Dermis blood vessel endothelial cell (primary cell): ENCODE measurements at places on chromosomes 5 and 9. TPM values are rescaled to one million over a fixed set of nuclear protein-coding genes. Genes with fewer than 3 reads are reported as not detected.

- DNase-seq: no peak
Observed at GRCh38 chr5:150305095-150305494, 2.4 kb upstream of the ARSI start.

- no peak for DNase-seq
Observed at GRCh38 chr9:127502706-127503378, 51.5 kb downstream of the LRSAM1 start.

The PCDHGA12 gene
- 4.1 and 4.6 TPM in 2 replicates for total RNA-seq

The IL4 gene
- total RNA-seq: not detected in 2 replicates

DNA sequence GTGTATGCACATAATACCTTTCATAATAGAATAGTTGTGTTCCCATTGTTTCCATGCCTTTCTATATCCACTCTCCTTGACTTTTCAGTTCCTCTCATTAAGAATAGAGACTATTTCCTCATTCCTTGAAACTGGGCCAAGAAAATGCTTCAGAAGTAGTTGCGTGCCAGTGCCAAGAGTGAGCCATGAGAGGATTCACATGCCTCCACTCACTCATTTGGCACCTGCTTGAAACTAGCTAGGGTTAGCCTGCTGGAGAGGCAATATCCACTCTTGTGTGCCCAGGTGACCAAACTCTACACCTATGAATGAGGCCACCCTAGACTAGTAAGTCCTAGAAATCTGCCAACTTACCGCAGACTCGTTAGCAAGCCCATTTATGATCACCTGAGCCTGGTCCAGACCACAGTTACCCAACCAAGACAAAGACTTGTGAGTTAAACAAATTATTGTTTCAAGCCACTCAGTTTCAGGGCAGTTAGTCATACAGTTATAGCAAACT lies 276.3 kb downstream of the EPB41L4A start:
- peak; percentile 87 for DNase-seq

- DNase-seq: no peak
Observed at GRCh38 chr5:78471896-78472295, 111.5 kb downstream of the SCAMP1 start.

The PCDHB12 gene
- 0.47 and 0.68 TPM in 2 replicates for total RNA-seq

GRCh38 chr5:1041225-1042143 lies 32.9 kb downstream of the NKD2 start:
- DNase-seq: no peak

The SPAAR gene
- 3.2 and 3.8 TPM in 2 replicates for total RNA-seq

- DNase-seq: no peak
Observed at GRCh38 chr5:150121448-150122157, 34.0 kb downstream of the PDGFRB start.

DNA sequence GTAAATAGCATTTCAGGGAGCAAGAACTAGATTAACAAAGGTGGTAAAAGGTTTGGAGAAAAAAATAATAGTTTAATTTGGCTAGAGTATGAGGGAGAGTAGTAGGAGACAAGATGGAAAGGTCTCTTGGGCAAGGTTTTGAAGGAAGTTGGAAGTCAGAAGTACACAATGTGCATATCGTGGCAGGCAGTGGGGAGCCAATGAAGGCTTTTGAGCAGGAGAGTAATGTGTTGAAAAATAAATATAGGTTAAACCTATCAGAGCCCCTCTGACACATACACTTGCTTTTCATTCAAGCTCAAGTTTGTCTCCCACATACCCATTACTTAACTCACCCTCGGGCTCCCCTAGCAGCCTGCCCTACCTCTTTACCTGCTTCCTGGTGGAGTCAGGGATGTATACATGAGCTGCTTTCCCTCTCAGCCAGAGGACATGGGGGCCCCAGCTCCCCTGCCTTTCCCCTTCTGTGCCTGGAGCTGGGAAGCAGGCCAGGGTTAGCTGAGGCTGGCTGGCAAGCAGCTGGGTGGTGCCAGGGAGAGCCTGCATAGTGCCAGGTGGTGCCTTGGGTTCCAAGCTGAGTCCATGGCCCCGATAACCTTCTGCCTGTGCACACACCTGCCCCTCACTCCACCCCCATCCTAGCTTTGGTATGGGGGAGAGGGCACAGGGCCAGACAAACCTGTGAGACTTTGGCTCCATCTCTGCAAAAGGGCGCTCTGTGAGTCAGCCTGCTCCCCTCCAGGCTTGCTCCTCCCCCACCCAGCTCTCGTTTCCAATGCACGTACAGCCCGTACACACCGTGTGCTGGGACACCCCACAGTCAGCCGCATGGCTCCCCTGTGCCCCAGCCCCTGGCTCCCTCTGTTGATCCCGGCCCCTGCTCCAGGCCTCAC lies at the start of gene CA9:
CA9 (plus strand) TSS at position 797 of the 893 bp plus-strand sequence; CDS start at position 829, 32 bp downstream.
- no peak for DNase-seq

DNA sequence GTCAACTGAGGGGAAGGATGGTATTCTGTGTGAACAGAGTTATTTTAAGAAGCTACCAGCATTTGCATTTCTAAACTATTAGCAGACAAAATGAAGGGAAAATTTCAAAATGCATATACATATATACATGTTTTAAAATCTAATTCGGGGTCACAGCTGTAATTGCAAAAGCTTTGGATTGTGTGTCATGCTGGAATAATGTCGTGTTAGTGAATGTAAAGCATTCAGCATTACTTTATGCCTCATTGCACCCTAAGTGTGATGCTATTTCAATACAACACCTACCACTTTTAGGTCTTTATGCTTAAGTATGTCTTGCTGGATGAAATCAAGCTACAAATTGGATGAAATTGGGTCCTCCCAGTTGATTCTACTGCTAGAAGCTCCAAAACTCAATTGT lies 687.6 kb upstream of the MEF2C start:
- DNase-seq: no peak

DNA sequence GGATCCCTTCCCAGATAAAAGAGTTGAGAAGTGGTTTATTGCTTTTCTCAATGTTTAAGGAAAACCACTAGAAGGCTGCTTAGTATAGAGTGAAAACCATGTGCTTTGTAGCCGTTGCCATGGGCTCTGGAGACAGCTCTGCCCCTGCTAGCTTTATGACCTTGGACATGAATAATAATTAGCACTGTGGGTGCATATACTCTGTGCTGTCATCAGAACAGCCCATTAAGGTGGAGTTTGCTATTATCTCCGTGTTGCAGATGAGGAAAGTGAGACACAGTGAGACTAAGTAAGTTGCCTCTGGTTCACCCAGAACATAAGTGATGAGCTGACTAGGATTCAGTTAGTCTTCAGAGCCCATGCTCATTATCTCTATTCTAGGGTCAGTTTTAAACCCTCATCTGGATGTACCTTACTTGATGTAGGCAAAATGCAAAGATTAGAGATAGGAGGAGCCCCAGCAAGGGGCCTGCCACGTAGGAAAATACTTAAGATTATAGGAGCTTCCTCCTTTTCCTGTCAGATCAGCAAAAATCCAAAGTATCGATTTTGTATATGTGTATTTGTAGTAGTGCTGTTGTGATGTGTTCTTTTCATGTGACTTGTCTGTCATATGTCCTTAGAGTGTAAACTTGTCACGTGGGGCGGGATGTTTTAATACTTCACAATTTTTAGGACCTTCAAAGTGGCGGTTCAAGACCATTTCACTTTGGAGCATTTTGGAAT lies 102.5 kb downstream of the TLE4 start:
- DNase-seq: no peak

DNA sequence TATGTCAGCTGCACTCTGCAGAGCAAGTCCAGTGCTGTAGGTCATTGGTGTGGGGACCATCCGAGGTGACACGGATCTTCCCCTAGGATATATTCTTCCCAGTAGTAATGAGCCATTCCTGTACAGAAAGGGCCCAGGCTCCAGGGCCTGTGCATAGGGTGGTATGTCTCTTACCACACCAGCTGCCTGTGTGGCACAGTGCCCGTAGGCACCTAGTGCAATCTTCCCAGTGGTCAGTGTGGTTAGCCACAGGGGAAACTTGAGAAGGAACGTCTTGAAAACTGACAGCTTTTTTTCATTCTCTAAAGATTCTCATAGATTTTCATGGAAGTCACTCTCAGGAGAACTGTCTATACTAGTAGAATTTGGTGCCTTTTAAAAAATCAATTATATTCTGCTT lies 39.8 kb downstream of the CYSTM1 start:
- DNase-seq: no peak

DNA sequence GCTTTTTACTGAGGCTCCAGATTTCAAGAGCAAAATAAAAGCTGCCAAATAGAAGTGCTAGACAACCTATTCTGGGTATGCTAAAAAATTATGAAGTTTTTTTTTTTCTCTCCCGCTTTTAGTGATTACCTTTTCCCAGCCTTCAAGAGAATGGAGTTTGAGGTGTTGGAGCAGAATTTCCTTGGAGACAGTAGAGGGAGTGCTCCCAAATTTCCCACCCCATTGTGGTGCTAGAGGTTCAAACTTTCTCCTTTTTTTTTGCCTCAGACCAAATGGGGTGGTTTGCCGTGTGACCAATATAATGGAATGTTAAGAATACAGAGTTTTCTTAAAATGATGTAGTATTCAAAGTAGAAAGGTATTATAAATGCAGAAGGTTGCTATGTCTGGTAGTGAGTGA lies 244.2 kb upstream of the RIOK2 start:
- no peak for DNase-seq

DNA sequence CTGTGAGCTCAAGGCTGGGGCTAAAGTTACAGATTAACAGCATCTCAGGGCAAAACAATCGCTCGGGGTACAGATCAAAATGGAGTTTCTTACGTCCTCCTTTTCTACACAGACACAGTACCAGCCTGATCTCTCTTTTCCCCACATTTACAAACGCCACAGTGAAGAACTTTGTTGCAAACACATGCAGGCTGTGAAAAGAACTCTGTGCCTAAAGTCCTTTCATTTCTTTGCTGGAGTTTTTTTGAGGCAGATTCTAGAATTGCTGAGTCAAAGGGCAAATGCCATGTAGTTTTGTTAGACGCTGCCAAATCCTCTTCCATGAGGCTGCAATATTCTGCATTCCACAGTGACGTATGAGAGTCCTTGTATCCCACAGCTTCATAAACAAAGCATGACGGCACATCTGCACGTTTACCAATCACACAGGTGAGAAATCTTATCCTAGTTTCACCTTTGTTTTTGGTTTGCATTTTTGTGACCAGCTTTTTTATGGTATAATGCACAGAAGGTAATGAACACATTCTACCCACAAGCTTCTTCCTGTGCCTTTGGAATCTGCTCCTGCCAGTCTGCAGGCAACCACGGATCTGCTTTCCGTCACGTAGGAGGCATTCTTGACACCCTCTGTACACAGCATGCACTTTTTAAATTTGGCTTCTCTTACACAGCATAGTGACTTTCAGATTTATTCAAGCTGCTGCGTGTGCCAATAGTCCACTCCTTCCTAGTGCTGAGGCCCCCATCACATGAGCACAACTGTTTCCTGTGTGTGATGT lies 44.6 kb upstream of the LPCAT1 start:
- peak; percentile 85 for DNase-seq

DNA sequence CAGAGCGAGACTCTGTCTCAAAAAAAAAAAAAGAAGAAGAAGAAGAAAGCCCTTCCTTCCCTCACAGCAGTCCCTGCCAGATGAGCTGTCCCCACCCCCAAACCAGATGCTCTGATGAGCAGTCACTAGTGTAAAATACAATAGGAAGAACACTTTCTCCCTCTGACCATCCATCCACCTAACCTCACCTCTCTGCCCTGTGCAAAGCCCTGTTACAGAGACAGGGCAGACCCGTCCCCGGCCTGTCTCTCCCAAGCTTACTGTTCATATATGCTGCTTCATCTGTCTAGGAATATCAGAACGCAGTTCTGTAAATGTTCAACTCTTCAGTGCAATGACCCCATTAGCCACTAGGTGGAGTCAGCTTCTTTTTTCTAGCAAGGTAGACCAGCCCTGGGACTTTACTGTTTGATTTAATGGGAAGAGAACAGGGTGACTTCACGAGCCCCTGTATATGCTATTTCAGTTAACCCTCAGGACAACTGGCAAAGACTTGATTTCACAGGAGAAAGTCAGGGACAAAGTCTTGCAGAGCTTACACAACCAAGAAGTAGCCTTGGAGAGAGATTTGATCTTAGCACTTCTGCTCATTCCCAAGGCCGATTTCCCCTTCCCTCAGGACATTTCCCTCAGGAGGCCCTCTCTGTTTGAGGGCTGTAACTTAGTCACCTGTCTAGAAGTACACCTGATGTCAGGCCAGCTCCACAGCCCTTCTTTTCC lies 14.9 kb upstream of the FGFR4 start:
- peak; percentile 91 for DNase-seq

- DNase-seq: no peak
Observed at GRCh38 chr9:14159440-14160216, 154.3 kb downstream of the NFIB start.

DNA sequence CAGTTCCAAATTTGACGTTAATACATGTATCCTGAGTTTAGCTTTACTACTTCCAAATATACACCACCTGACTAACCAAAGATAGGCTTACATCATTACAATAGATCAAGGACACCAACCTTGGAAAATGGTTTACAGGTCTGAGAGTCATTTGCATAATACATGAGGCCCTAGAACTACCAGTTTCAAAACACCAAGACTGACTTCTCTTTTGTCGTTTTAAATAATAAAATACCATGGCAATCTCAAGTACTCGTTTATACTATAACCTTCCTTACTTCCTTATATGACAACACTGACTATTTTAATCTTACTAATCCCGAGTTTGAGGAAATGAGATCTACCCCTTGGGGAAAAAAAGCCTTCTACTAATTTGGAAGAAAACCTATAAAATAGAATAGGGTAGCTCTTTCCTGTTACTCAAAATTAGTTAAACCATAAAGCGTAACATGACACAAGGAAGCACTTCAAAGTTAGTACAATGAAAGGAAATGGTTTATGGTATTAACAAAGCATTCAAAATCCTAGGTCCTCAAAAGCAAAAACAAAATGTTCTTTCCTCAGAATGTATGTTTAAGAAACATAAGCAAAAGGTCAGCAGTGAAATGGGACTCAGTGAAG lies 42.1 kb downstream of the UBQLN1 start:
- peak; percentile 75 for DNase-seq

The PCDHB8 gene
- total RNA-seq: 0.14 and 0.34 TPM in 2 replicates

GRCh38 chr9:83656032-83656680 lies 33.2 kb downstream of the IDNK start:
- no peak for DNase-seq

The FOXD4L4 gene
- 0.09 and 0.17 TPM in 2 replicates for total RNA-seq

The TERT gene
- total RNA-seq: 0.09 and 0.17 TPM in 2 replicates

The IFNA13 gene
- not detected in 2 replicates for total RNA-seq

The CCNJL gene
- total RNA-seq: 8.0 and 10.4 TPM in 2 replicates

GRCh38 chr9:114291064-114291474 lies 31.8 kb upstream of the ORM1 start:
- peak; percentile 82 for DNase-seq

GRCh38 chr5:142461028-142461590 lies 136.3 kb upstream of the SPRY4 start:
- no peak for DNase-seq

DNA sequence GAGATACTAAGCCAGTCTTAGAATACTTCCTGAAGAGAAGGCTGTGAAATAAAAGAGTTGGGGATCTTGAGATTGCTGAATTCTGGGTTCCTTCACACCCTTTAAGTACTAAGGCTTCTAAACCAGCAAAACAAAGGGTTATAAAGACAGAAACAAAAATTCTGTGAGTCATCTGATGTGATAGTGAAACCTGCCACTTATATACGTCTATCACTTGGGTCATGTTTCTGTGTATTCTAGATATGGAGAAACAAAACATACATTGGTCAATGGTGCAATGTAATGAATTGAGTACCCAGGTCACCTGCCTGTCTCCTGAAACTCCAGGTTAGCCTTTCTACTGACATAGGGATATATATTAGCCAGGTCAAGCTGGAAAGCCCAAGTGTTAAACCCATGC lies 319.3 kb upstream of the GRAMD2B start:
- DNase-seq: no peak

GRCh38 chr9:3746296-3747275 lies 220.8 kb upstream of the RFX3 start:
- DNase-seq: peak; percentile 12

The KIF24 gene
- total RNA-seq: 1.0 and 5.6 TPM in 2 replicates

- no peak for DNase-seq
Observed at GRCh38 chr9:13137426-13137825, 142.1 kb downstream of the MPDZ start.
